Fibroblast of skin of left quadriceps (primary cell): ENCODE measurements at places on chromosomes 16 and 17.

DNA sequence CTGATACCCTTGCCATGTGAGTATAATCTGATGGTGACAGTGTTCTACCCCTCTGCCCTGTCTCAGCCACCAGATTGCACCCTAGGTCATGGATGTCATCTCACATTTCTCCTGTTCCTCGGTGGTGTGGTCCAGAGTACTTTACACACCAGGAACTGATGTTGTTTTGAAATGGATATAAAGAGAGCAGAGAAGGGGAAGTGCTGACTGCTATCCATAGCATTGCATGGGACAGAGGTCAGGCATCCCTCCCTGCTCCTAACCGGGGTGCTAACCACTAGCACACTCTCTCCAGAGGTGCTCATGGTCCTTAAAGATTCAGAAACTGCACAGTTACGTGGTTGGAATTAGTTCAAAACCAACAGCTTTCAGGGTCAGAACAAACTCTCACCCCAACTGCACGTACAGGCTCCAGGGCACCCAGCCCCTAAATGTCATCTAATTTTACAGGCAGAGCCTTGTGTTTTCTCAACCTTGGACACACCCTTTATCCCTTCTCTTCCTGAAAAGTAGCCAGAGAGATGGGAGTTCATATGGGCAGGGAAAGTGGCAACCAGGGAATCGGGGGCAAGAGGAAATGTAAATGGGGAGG, 16.3 kb downstream of the TTLL6 start:
- DNase-seq, result no peak

GRCh38 chr17:43428524-43428923, 29.7 kb downstream of the ARL4D start:
- DNase-seq, result no peak

- no peak for DNase-seq
Measured at GRCh38 chr16:52591934-52592592, 45.1 kb upstream of the TOX3 start.

GRCh38 chr17:81651692-81652091, 4.7 kb downstream of the PDE6G start:
- peak; percentile 20 for DNase-seq

DNA sequence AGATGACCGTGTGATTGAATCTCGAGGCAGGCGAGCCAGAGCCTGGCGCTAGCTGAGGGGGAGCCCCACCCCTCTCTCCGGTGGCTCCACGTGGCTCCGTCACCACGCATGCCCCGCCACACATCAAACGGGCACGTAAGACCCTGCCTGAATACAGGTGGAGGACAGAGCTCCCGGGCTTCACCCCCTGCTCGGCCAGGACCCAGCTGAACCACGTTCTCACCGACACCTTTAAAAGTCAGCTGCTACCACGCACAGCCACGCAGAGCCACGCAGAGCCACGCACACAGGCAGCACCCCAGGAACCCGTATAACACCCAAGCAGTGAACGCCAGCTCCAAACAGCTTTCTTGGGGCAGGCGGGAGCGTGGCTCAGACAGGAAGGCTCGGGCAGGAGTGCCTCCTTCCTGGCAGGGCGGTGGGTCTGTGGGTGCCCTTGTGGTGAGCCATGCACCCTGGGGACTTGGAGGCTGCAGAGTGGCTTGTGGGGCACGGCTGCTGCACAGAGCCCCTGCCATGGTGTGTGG, 4.4 kb downstream of the TMEM204 start:
- DNase-seq, result no peak

GRCh38 chr16:26727848-26728247, 338.9 kb upstream of the C16orf82 start:
- no peak for DNase-seq

- DNase-seq, result no peak
Measured at GRCh38 chr16:60363566-60363965, 1629.5 kb upstream of the GOT2 start.

DNA sequence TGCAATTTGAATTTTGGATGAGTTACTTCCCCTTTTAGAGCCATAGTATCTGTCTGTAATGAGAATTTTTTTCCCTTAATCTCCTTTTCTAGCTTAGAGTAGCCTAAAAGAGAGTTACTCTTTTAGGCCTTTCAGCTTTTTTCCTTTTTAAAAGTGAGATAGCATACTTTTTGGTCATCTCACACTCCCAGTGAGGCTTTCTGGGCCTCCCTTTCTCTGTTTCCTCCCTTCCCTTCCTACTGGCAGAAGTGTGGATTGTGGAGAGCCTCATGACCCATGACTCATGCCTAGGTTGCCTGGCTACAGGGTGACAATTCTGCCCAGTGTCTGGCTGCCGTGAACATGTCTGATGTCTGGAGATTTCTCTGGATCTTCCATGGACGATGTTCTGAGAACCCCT, 15.2 kb downstream of the KRT23 start:
- no peak for DNase-seq

DNA sequence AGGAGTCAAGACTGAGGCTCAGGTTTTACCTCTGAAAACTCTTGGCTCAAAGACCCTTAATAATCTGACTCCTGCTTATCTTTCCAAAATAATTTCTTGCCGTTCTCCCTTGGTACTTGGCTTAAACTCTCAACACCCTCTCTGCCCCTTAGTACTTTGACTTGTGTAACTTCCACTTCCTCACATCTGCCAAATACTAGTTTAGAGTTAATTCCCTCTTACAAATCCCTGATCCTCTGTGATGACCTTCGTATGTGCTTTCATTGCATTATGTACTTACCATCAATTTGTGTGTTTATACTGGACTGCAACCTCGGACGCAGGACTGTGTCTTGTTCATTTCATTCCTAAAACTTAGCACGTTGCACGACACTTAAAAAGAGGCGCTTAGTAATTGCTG, 35.2 kb downstream of the ZNF207 start:
- no peak for DNase-seq

DNA sequence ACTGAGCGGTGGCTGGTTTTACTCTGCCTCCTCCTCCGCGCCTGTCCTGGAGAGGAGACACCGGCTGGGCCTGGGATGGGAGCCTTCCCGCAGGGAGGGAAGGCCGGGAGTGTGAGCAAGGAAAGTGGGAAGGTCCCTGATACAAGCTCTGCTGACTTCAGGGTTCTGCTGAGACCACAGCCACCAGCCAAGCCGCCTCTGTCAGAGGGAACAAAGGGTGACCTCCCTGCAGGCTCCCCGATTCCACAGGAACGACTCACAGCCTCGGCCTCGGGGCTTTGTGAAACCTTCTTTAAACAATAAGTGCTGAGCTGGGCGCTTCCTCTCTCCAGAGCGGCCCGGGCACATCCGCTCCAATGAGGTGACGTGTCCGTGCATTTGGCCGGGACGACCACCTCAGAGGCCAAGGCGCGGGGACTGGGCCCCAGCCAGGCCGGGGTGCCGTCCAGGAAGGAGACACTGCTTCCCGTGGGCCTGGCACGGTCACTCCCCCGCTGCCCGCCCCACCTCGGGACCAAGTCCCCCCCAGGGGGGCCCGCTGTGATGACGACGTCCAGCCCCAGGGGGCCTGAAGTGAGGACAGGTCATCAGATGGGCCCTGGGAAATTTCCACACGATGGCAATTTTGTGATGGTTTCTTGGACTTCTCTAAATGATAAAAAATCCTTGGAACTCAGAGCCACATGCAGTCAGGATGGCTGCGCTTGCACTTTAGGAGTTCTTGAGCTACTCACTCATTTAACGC, 11.8 kb upstream of the CIBAR2 start:
- DNase-seq, result no peak

DNA sequence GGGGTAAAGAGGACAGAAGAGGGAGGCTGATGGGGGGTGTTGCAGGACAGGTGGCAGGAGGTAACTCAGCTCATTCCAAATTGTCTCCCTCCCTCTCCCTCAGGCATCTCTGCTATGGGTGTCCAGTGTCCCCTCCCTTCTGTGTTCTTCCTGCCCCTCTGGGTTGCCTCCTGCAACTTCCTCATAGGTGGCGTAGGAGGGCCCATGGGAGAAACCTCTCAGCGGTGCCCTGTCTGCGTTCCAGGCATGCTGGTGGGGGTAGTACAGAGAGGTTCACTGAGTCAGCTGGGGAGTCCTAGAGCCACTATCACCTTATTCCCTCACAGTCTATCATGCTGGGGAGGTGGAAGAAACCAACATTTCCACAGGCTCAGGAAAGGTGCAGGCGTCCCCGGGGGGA, 14.7 kb upstream of the ODF4 start:
- no peak for DNase-seq
